ENCODE measurements at places on chromosomes 13 and 19.

DNA sequence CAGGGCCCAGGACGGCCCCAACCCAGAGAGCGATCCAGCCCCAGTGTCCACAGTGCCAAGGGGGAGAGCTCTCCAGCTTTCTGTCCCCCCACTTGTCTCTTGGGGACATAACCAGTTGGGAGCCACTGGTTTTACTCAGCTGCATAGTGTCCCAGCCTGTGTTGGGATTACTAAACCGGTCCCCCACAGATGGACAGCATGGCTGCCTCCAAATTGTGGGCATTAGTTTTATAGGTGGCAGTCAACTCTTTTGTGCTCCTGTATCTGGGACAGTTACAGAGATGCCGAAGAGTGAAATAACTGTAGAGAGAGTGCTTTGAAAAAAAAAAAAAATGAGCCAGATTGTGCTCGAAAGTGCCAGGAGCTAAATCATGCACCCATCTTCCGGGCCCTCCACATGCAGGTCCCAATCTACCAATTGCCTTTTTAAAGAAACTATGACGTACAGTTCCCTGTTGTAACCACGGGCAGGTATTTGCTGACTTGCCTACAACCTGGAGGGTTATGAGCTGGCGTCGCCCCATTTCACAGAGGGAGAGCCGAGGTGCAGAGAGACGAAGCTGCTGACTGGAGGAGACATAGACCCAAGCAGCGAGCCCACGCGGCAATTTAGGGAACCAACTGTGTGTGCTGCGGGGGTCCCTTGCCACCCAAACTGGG is 2.4 kb upstream of the NFIC start:
- no peak for DNase-seq

DNA sequence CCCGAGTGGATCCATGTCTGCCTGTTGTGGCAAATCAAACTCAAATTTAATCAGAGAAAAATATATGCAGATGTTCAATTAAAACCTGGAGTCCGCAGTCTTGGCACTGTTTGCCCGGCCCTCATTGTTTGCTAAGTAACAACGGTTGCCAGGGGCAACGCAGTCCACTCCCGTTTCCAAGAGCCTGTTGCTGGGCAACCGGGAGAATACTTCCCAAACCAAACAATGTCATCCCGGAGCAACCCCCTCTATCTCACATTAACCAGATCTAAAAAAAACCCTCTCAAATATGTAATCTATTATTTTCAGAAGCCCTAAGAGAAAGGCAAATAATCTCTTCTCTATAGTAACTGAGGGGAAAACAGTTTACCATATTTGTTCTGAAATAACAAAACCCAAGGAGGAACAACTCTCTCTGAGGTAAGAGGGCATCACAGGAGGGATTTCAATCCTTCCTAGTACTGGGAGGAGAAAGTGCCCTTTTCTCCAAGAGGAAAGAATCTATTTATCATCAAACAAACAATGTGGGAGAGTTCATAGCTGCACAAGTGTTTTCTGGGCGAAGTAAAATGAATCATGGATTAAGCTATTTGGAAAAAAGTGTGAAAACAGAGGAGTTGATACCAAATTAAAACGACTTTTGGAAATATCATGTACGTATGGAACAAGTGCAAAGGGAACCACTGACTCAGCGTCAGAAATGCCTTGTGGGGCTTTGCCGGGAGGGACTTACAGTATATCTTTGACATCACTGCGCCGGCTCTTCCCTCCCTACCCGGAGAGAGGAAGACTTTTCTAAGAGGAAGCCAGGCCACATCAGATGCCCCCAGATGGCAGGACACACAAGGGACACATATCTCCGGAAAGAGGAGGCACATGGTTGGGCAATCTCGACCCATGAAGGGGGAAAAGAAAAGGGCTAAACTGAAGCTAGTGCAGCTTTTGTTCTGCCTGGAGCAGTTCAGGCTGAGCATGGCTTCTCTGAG is 43.3 kb downstream of the RFX2 start:
- DNase-seq, result no peak

DNA sequence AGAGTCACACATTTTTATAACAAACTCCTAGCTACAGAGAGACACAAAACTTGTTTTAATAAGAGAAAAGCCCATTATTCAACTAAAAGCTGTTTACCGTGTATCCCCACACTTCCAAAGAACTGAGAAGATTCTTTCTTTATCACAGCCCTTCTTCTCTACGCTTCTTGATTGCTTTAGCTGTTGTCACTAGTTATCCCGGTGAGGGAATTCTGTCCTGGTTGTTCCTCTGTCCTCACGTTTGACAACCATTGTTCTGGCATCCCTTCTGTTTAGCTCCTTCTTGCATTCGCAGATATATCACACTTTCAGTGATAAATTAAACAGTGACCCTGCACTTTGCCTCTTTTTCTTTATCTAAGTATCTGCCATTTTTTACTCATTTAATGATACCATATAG is 1035.1 kb upstream of the PCDH20 start:
- DNase-seq, result no peak

DNA sequence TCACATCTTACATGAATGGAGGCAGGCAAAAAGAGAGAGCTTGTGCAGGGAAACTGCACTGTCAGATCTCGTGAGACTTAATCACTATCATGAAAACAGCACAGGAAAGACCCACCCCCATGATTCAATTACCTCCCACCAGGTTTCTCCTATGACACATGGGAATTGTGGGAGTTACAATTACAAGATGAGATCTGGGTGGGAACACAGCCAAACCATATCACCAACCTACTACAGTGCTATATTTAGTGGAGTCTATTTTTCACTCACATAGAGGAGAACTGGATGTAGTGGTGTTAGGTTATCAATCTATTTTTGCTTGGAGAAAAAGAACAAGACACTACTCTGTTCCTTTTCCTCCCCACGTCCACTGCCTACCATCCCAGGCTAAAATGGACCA is 276.6 kb downstream of the KCTD12 start:
- DNase-seq, result no peak

- DNase-seq, result peak; percentile 31
These were observed 28.9 kb downstream of the PPP1R37 start for GRCh38 chr19:45121827-45122345.

- no peak for DNase-seq
These were observed 599 bp downstream of the OLFM2 start for GRCh38 chr19:9935506-9936325.

DNA sequence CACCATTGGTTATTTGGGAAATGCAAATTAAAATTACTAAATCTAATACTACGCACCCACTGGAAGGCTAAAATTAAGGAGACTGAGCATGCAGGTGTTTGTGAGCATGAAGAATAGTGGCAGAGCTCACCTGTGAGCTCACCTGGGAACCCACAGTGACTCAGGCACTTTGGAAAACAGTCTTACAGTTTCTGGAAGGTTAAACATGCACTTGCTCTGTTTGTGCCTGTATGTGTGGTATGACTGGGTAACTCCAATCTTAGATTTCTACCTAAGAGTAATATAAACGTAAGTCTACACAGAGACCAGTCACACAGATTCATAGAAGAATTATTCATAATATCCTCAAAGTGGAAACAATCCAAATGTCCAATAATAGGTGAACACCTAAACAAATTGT is 318.8 kb downstream of the ATP8A2 start:
- DNase-seq, result no peak

DNA sequence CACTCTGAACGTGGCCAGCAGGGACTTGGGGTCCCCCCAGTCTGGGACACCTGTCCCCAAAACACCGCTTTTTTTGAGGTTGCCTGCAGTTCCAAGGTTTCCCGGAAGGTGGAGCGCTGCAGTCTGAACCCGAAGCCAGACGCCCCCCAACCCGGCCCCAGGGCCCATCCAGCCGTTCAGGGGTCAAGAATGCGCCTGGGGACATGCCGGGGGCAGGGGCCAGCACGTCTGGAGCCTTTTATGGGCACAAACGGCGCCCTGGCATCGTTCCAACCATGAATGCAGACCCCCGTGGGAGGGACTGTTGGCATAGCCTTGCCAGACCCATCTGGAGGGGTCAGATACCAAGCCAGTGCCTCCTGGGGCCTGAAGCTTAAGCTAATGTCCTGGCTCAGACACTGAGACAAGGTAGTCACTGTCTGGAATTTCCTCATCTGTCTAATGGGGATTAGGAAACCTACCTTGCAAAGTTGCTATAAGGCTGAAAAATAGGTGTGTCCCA is 6.9 kb downstream of the S1PR5 start:
- DNase-seq, result peak; percentile 74

DNA sequence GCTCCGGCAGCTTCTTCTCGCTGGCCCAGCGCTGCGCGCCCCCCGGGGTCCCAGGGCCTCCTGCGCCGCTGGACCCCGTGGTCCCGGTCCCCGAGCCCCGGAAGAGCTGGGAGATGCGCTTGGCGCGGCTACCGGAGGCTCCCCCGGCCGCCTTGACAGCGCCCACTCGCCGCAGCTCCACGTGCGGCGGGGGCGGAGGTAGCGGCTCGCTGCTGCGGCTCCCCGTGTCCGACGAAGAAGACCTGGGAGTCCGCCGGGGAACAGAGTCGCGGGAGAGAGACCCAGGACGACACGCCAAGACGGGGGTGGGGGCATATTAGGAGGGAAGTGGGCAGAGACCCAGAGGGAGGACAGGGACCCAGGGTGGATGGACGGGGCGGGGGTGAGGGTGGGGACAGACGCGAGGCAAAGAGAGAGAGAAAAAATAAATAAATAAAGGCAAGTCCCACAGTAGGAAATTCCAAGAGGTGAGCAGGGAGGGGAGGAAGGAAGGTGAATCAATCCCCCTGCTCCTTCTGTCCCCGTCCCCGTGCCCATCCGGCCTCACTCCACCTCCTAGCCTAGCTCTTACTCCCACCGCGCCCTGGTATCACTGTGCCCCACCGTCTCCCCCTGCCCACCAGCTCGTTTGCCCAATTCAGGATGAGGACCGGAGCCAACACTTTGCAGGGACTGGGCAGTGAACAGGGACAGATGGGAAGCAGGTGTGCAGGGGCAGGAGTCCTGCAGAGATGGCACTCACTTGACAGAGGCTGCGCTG is 826 bp downstream of the RASIP1 start:
- DNase-seq, result no peak

- no peak for DNase-seq
These were observed 518.1 kb downstream of the UQCRFS1 start for GRCh38 chr19:28694812-28695211.

- peak; percentile 18 for DNase-seq
These were observed at the start of gene MTUS2 for GRCh38 chr13:28820099-28821051. TSS of gene MTUS2 (plus strand) at chr13:28820339.

DNA sequence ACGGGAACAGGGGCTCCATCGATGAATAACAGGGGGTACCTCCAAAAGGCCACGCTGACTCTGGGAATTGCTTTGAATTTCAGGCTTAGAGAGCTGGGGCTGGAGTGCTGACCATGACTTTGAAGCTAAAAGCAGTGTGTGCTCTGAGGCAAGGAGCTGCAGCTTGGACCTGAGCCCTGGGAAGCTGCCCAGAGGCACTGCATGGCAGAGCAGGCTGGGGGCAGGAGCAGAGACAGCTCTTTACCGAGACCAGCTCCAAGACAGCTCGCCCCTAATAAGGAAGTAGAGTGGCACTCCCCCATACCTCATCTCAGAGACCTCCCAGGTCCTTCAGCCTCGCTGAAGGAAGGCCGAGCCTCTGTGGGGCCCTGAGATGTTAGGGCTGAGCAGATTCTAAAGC is 200.2 kb downstream of the COL4A1 start:
- DNase-seq, result no peak

DNA sequence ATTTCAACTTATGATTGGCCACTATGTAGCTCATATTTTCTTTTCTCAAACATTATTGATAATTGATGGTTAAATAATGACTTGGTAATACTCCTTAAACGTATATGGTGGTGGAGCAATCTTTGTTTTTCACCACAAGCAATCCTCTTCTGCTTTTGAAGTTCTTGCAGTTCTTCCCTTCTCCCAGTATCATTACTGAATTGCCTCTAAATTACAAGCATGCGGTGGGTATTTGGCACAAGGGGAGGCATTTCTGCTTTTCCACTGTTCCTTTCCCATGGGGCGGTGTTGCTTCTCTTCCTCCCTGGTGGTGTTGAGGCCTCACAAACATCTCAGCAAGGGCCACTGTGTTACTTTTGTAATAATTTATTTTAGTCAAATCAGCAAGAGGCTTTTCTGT is 234.4 kb upstream of the RXFP2 start:
- DNase-seq, result no peak

DNA sequence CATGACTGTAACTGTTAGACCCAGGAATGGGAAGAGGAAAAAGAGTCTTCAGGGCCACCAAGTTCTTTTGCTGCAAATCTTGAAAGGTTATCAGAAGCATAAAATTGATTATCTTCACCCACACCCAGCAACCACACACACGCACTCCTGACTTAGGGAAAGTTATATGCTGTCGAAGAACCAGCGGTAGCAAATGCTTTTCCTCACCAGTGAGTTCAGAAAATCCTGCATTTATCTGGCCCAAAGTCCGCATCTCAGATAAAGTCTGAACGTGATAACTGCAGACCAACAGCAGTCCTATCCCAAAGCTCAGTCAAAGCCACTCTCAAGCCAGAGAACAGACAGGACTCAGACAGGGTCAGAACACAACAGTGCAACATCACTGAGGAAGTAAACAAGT is 115.6 kb downstream of the IRS2 start:
- DNase-seq, result no peak

DNA sequence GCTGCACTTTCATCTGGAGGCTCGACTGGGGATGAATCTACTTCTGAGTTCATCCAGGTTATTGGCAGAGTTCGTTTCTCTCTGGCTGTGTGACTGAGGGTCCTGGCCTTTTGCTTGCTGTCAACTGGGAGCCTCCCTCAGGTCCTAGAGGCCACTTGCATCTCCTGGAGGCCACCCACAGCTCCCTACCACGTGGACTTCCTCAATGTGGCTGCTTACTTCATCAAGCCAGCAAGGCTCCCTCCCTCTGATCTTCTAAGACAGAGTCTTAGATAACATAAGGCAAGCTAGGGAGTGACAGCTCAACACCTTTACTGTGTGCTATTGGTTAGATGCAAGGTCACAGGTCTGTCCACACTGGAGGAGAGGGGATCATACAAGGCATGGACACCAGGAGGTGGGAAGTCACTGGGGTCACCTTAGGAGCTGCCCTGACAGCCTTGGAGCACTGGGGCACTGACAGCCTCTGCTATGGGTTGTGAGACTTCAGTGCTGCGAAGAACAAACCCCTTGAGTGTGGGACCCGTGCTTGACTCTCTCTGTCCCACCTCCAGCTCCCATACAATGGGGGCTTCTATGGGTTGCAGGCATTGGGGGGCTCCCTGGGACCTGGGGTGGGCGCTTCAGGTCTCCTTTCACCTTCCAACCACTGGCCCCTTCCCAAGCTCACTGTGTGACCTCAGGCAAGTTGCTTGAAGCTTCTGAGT is 5.3 kb downstream of the FAM187B start:
- peak; percentile 2 for DNase-seq

- DNase-seq, result no peak
These were observed 66.4 kb upstream of the KL start for GRCh38 chr13:32949820-32950219.

- no peak for DNase-seq
These were observed 1910.7 kb upstream of the PRR20A start for GRCh38 chr13:55229906-55230569.

All from stimulated activated naive CD8-positive, alpha-beta T cell treated with anti-CD3 and anti-CD28 coated beads, Interleukin-15, Interleukin-2, amounts not matched to agents 100 U/mL and 50 U/mL, for 24 hours (primary cell).